ENCODE measurements at places on chromosomes 2 and 18.

DNA sequence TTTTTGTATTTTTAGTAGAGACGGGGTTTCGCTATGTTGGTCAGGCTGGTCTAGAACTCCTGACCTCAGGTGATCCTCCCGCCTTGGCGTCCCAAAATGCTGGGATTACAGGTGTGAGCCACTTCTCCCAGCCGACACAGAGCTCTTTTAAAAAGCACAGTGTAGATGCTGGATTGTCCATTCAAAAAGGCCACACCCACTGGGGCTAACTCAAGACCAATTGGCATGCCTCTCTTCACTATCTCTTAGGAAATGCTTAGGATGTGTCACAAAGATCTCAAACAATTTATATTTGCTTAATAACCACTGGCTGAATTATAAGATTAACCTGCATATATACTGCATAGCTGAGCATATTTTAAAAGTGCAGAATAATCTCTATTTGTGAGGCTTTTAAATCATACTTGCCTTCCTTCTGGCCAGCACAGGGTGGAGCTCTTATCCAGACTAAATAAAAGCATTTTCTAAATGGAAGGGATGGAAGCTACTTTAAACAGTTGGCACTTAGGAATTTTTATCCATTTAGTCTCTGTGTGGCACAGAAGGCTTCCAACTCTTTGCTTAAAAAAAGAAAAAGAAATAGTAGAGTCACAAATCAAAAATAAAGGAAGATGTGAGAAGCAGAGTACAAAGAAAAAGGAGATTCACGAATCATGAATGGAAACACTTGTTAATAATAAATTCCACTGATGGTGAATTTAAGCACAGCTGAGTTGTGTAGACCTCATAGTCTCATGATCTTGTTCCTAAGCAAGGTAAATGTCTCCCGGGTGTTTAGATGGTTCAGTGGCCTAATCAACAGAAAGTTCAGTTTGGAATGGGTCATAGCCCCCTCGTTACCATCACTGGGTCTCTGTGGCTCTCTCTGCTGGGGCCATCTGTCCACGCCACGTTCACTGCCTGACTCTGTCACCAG lies 22.4 kb downstream of the CRYGD start:
- DNase-seq = no peak

DNA sequence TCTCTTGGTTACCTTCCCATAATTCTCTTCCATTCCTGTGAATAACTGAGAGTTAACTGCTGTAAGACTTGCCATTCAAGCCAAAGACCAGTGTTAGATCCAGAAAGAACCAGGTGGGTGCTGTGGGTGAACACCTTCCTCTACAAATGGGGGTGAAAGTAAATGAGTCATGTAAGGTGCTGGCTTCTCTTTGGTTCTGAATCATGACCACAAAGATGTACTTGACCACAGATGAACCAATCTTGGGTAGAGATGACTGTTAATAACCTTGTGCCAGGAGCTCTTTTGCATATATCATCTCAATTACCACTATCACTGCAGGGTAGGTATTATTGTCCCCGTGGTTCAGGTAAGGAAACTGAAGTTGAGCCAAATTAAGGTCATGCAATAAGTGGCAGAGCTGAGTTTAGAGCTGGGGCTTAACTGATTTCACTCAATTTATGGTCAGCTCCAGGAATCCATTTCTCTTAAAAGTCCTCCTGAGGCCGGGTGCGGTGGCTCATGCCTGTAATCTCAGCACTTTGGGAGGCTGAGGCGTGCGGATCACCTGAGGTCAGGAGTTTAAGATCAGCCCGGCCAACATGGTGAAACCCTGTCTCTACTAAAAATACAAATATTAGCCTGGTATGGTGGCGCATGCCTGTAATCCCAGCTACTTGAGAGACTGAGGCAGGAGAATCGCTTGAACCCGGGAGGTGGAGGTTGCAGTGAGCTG lies 244.9 kb upstream of the CXCR4 start:
- DNase-seq = no peak

DNA sequence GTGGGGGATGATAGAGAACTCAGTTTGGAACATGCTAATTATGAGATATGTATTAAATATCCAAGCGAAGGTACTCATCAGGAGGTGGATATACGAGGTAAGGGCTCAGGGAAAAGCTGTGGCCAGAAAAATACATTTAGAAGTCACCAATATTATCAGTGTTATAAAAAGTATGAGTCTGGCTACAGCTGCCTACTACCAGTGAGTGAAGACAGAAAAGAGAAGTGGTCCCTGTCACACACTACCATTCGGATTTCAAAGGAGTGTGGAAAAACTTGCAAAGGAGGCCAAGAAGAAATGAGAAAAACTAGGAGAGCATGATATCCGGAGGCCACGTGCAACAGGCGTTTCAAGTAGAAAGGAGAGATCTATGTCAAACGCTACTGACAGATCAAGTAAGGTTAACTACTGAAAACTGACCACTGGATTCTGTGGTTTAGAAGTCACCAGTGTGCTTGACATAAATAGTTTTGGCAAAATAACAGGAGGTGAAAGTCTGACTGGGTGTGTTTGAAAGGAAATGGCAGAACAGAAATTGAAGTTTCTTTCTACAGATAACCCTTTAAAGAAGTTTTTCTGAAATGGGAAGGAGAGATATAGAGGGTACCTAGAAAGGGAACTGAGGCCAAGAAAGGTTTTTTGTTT lies 118.7 kb upstream of the DNMT3A start:
- DNase-seq = no peak

GRCh38 chr2:100581277-100581612 lies 18.5 kb downstream of the PDCL3 start:
- DNase-seq = no peak

DNA sequence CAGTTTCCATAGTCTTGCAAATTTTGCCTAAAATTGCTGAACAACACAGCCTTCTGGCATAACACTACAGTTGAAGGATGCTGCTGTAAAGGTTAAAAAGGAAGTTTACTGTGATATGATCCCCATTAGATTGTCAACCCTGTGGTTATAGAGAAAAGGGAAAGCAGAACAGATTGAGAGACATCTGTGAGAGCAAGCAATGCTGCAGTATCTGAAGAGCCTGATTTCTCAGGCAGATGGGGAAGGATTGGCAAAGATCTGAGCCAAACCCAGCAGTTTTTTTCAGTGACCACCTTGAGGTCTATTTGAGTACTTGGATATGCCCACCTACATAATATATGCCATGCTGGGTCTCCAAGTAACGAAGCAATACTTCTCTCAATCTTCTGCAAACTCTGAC lies 8.5 kb upstream of the ST8SIA3 start:
- DNase-seq = no peak

DNA sequence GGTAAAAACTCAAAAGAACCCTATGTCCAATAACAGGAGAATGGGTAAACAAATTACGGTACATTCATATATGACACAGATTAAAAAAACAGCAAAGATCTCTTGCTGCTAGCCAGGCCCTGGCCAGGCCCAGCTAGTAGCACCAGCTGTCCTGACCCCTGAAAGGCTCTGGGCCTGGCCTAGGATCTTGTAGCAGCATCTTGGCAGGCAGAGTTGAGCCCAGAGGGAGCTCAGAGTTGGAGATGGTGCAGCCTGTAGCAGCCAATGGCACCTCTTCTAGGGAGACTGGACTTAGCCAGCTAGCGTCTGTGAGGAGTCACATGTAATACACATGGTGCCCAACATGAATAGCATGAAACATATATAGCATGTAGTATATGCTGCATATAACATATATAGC lies 69.1 kb downstream of the HS6ST1 start:
- DNase-seq = no peak

DNA sequence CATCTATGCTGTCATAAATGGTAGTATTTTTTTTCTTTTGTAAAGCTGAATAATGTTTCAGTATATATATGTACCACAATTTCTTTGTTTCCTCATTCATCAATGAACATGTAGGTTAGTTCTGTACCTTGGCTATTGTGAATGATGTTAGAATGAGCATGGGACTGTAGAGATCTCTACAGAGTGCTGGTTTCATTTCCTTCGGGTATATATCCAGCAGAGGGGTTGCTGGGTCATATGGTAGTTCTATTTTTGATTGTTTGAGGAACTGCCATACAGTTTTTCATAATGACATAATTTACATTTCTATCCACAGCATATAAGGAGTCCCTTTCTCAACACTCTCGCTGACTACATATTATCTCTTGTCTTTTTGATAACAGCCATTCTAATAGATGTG lies 243.5 kb downstream of the CDH7 start:
- DNase-seq = no peak

DNA sequence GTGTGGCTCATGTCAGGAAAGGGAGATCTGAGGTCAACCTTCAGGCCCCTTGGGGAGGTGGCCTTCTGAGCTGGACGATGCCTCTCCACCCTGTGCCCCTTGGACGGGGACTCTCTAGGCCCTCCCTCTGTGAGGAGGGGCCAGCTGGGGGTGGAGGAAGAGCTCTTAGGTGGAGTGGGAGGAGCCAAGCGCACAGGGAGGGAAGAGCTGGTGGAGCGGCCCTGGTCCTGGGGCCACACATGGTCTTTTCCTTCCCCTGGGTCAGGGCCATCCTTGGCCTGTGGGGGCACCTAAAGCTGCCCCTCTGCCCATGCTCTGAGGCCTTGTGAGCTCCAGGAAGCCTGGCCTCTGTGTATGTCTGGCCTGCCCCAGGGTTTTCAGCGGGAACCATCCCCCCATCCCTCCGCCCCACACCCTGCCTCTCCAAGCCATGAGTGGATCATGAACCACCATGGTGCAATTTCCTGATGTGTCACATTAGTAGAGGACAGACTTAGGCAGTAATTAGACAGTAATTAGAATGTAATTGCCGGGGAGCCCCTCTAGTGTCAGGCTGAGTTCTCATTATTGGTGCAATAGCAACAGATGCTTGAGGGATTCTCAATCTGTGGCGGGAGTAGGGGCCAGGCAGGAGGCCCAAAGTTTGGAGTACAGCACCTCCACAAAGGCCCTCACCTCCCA lies 63.0 kb downstream of the GLI2 start:
- DNase-seq = no peak

DNA sequence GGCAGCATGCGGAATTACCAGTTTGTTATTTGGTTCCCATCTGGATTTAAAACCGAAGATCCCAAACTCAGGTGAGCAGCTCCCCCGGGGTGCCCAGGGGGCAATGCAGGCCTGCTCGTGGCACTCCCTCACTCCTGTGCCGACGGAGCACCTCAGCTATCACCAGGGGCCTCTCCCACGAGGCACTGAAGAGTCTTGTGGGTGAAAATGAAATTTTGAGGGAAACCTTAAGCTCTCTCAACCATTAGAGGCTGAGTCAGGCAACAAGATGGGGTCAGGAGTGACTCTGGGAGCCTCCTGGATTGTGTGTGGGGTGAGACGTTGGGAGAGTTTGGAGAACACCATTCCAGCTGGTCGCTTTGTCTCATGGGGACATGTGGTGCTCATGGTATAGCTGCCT lies 189.0 kb downstream of the PRKCE start:
- no peak for DNase-seq

DNA sequence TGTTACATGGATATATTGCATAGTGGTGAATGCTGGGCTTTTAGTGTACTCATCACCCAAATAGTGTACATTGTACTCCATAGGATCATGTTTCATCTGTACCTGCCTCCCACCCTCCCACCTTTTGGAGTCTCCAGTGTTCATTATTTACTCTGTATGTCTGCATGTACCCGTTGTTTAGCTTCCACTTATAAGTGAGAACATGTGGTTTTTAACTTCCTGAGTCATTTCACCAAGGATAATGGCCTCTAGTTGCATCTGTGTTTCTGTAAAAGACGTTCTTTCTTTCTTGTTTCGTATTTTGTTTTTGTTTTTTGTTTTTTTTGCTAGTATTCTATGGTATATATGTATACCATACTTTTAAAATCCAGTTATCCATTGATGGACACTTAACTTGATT lies 107.5 kb downstream of the MSTN start:
- DNase-seq = no peak

DNA sequence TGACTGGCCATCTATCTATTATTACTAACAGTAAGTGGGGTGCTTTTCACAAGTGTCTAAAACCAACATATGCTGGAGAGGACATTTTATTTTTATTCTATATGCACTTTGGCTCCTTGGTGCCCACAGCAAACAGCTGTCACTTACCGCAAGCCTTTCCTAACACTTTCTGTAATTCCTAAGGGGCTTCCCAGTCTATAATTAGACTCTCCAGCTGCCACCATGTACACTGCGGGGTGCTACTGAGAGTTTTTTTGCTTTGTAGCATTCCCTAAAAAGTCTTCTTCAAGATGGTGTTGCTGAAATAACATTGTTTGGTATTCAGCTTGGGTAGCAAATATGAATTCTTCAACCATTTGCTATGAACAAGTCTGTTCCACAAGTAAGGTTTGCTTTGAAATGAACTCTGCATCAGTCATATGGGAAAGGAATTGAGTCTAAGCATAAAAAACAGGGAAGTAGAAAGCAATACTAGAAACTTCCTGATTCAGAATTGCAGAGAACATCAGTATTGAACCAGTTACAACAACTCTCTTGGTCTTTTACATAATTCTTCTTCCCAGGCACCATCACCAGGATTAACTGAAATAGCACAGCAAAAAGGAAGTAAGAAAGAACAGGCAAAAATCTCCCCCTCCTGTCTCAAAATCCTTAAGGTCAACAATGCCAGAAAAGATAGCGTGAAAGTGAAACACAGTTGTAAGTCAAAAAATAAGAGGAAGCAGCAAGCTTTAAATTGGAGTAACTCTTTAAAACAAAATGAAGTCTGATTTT lies 28.6 kb downstream of the EPB41L3 start:
- no peak for DNase-seq

- DNase-seq = no peak
These were observed 44.6 kb downstream of the SLC4A1AP start for GRCh38 chr2:27708257-27708654.

- DNase-seq = no peak
These were observed 107.8 kb downstream of the NBEAL1 start for GRCh38 chr2:203122317-203122986.

DNA sequence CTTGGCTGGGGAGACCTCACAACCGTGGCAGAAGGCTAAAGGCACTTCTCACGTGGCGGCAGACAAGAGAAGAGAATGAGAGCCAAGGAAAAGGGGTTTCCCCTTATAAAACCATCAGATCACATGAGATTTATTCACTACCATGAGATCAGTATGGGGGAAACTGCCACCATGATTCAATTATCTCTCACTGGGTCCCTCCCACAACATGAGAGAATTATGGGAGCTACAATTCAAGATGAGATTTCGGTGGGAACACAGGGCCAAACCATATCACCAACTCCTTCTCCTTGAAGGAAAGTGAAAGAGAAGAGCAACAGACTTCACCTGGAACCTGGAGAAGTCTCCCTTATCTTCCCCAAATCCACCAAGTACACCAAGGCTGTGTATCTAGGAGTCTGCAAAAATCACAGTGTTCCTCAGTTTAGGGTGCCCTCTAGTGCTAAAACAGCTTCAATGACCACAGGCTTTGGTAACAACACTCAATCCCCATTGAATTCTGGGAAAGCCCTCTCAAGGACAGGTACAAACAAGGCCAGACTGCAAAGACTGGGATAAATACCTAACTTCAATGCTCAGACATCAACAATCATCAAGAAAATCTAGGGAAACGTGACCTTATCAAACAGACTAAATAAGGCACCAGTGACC lies 148.8 kb upstream of the SRD5A2 start:
- DNase-seq = peak; percentile 49

GRCh38 chr2:65630643-65631042 lies 198.2 kb upstream of the SPRED2 start:
- peak; percentile 77 for DNase-seq
